ENCODE measurements at places on chromosomes 1 and 21.

GRCh38 chr1:159071970-159072582 is 4.5 kb downstream of the AIM2 start:
- peak; percentile 5 for DNase-seq

- no peak for DNase-seq
Observed at GRCh38 chr1:8263791-8264190, 54.1 kb upstream of the SLC45A1 start.

GRCh38 chr1:36464605-36465393 is 615 bp upstream of the MRPS15 start:
- DNase-seq, result no peak

- no peak for DNase-seq
Observed at GRCh38 chr1:228013131-228013934, 6.5 kb downstream of the WNT3A start.

DNA sequence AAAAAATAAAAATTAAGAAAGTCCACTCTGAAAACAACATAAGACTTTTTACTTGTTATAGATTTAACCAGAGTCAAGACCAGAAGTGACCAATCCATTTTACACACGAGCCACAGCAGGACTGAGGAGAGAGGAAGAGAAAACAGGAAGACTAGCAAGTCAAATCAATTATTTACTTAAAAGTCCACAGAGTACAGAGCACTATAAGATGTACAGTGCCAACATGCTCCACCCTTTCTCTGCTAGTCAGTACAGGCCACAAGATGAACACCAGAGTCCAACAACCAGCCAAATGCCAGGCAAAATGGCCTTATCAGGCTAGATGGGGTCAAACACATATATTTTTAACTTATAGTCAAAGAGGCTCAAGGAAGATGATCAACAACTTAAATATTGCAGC is 19.5 kb downstream of the LUZP1 start:
- no peak for DNase-seq

DNA sequence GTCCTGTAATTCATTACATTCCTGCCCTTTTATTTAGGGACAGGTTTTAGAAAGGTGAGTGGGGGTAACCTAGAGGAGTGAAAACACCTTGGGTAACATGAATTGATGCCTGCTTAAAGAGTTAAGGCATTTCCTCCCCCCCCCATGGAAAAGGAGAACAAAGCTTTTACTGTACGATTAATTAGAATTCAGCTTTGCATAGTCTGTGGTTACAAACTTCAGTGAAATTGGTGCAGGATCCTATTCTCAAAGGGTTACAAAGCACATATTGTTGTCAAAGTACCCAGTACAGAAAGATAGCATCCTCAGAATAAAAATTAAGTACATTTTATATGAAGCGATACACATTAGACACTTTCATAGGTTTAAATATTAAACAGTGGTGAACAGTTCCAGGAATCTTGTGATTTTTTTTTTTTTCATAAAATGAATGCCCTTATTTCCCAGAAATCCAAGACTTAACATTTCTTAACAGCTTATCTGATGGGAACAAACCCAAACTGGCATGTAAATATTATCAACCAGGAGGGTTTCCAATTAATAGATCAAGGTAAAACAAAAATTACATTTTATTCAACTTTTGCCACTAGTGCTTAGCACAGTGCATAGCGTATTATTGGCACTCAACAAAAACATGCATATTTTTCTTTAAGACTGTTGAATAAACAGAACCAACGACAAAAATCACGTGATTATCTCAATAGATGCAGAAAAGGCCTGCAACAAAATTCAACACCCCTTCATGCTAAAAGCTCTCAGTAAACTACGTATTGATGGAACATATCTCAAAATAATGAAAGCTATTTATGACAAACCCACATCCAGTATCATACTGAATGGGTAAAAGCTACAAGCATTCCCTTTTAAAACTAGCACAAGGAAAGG is 172.7 kb downstream of the PDE4B start:
- DNase-seq, result no peak

DNA sequence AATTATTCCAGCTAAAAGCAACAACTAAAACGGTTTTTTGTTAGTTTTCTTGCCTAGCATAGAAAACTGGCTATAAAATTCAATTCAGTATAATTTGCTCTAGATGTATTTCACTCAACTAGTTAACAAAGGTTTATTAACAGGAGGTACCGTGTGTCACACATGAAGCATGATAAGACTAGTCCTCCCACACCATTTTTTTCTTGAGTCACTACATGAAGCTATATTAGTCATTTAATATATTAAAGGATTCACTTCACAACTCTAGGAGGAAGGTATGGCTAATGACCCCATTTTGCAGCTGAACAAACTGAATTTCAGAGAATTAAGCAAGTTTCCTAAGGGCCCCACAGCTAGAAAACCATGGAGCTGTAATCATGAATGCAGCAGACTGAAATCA is 307.8 kb upstream of the USP25 start:
- DNase-seq, result no peak

GRCh38 chr1:230427981-230428380 is 1.8 kb upstream of the PGBD5 start:
- no peak for DNase-seq

DNA sequence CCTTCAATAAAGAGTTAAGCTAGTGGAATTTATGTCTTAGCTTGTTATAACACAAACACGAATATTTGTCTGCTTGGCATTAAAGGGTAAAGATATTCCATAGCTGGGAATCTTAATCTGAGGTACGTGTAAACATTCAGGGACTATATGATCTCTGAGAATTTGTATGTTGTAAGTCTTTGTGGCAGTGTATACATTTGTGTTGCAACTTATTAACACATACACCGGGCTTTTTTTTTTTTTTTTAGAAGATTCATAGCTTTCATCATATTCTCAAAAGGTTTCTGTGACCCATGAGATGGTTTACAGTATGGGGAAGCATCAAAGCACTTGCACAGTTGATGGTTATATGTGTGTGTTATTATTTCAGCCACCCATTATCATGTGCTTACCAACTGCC is 3.0 kb downstream of the GGPS1 start:
- DNase-seq, result no peak

GRCh38 chr21:28025111-28025510 is 967.6 kb downstream of the LTN1 start:
- no peak for DNase-seq

DNA sequence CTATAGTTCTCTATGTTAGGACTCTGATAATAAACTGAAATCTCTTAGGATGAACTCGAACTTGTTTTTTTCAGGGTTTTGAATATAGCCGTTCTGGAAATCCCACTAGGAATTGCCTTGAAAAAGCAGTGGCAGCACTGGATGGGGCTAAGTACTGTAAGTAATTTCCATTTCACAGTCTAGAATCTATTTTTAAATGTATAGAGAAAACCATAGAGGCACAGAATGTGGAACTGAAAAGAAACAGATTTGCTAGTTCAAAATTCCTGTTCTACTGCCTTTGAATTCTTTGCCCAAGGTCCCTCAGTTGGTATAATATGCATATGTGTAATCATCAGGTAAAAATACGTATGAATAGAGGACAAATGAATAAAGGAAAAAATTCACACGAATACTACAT is 4.8 kb downstream of the CTH start:
- no peak for DNase-seq

GRCh38 chr1:99180915-99181314 is 83.4 kb upstream of the PLPPR4 start:
- DNase-seq, result no peak

DNA sequence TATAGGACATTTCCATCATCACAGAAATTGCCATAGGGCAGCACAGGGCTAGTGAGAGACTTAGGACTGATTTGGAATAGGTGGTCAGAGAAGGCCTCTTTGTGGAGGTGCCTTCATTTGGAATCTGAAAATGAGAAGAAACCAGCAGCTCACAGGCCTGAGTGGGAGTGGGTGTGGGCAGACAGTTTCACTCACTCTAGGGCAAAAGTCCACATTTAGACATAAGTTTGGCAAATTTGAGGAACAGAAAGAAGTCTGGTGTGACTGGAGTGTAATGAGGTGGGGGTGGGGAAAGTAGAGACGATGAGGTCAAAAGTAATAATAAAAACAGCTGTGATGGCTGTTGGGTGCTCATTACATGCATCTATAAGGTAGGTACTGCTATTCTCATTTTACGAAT is 22.4 kb upstream of the BCAR3 start:
- no peak for DNase-seq

DNA sequence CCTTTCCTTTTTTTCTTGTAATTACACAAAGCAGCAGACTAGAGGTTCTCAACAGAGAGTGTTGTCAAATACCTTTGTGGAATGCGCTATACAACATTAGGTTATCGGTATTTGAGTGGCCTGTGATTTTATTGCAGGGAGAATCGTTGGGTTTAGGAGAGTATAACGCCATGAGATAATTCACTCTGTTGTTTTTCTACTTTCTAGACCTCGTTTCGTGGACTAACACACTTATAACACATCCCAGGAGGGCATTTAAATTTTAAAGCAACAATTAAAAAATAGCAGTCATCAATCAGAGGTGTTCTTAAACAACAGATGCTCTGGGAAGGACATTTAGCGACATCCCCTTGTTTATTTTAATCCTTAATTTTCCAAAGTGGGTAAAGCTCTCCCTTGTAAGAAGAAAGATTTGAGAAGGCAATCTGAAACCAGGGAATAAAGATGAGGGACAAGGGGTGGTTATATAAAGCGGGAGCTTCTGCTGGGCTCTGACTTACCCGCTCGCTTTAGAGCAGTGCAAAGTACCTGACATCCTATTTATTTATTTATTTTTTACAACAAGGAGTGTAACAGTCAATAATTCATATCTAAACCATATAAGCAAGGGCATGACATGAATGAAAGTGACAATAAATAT is 4.9 kb downstream of the PBX1 start:
- DNase-seq, result no peak

DNA sequence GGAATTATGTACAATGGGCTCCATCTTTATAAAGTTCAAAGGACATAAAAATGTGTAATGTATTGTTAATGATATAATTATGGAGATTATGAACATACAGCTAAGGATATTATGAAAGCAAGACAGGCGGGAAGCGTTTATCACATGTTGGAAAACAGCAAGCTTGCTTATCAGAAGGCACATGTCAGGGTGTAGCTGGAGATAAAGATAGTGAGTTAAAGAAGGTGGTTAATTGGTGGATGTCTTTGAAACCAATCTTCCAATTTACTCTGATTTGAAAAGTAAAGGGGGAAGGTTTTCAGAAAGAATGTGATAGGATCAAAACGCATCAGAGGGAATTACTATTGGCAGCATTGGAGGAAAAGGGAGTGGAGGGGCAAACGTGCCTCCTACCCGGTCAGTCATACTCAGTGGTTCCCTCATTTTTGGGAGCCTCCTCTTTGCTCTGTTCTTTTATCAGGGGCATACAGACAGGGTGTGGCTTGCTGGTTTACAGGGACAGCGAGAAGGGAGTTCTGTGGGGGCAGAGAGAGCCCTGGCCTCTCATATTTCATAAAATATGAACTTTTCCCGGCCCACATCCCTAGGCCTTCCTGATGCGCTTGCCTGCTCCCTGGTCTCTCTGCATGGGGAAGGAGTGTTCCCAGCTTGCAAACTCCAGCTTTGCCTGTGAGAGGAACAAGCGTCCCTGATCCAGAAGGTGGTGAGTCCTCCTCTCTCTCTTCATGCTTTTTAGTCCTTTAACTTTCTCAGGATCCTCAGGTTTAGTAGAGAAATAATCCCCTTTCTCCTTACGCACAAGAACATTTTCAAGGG is 8.0 kb upstream of the SVBP start:
- DNase-seq, result no peak

GRCh38 chr1:107140703-107141490 is at the start of gene NTNG1:
Gene NTNG1, plus strand, starts transcription at chr1:107141039.
- DNase-seq, result no peak

- no peak for DNase-seq
Observed at GRCh38 chr1:167474191-167474641, 44.1 kb downstream of the CD247 start.

DNA sequence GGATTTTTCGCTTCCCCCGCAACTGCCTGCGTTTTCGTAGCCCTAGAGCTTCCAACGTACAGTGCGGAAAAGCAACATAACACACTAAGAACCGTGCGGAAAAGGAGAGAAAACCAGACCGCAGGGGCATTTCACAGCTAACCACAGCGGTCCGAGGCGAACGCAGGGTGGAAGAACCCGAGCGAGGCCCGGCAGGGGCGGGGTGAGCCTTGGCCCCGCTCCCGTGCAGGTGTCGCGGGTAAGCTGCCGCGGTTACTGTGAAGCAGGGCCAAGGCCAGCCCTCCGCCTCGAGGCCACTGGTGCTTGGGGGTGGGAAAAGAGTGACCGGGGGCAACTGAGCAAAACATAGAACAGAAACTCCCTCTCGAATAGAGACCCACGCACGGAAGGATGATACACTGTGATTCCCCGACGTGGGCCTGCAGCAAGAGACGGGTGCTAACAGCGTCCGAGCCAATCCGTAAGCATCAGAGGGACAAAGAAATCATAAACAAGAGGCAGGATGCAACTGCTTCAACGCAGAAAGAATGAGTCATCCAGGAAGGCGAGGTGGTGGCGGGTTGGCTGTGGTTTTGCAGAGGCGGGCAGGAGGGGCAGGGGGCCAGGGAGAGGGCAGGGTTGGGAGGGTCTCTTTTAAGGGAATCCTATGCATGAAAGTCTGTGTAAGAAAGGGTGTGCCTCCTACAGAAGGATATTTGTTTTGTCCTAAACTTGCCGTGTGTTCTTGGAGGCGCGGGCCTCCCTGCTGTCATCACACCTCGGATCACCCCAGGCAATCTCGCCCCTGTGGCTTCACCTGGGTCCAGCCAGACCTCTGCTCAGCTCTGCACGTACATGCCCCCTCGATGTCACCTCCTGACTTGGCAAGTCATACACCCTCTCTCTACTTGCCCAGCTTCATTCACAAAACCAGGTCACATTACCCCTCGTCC is 7.3 kb downstream of the GNG4 start:
- peak; percentile 70 for DNase-seq

DNA sequence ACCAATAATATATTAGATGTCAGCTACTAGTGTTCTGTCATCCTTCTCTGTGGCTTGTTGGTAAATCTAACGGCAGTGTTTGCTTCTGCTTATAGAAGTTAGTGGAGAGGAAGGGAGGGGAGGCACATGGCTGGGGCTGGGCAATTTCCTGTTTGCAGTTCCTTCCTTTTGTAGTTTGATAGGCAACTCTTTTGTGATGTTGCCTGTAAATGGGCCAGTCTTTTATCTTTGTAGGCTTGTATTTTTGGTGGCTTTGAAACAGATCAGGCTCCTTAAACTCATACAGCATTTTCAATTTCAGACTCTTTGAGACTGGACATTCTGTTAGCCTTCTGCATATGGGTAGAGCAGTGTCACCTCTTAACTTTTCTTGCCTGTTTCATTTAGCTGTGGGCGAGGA is 48.1 kb downstream of the CDC14A start:
- peak; percentile 92 for DNase-seq

GRCh38 chr1:228009116-228009827 is 2.5 kb downstream of the WNT3A start:
- DNase-seq, result no peak

- no peak for DNase-seq
Observed at GRCh38 chr1:27473755-27474154, 16.2 kb downstream of the WASF2 start.

Measured in GF-D8 (cell line).